DMS 273 treated with DMSO at 0.1 percent for 48 hours (cell line): ENCODE measurements at places on chromosomes 4 and X.

- DNase-seq: no peak
Observed at GRCh38 chr4:107650251-107650650, 69.8 kb downstream of the PAPSS1 start.

DNA sequence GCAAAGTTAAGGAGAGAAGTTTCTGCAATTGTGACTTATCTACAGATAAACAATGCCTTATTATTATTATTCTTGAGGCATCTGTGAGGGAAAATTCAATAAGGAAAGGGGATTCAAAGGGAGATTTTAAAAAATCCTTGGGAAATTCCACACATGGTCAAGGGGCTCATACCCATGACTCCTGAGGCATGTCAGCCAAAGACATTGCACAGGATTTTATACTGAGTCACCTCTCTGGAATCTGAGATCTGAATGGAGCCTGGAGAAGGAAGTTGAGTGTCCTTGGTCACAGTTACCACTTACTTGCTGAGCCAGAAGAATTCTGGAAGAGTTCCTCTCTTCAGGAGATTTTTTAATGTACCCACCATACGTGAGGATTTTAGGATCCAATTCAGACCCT, 14.4 kb upstream of the CXCL8 start:
- no peak for DNase-seq

DNA sequence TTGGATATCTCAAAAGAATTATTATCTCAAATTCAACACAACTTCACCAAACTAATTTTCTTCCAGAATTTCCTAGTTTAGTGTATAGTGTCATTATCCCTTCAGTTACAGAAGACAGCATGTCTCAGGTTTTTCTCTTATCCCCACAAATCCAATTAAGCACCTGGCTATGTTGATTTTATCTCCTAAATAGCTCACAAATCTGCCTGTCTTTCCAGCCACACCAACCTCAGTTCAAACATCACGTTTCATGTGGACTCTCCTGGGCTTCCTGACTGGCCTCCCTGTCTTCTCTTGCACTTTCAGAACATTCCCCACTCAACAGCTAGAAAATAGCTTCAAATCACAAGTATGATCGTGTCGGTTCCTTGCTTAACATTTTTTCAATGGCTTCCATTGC, 14.8 kb downstream of the STK32B start:
- no peak for DNase-seq

DNA sequence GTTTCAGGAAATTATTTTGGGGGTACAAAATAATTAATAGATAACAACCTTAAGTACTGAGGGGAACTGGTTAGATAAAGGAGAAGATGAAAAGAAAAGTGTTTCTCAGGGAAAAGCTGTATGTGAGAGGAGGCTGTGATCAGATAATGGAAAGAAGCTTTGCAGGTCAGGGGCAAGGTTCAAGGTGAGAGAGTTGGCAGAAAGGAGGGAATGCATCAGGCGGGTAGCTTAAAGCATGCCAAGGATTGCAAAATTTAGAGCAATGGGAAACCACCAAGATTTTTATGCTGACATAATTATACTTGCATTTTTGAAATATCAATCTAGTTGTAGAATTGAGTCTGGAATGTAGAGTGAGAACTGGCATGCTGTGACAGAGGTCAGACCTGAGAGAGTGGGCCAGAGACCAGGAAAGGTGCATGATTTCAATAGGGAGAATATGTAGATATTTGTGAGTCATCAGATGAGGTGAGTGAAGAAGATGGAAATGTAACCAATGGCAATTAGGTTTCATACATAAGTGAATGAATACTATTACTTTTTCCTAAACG, 508.7 kb downstream of the TRIML1 start:
- DNase-seq: no peak

DNA sequence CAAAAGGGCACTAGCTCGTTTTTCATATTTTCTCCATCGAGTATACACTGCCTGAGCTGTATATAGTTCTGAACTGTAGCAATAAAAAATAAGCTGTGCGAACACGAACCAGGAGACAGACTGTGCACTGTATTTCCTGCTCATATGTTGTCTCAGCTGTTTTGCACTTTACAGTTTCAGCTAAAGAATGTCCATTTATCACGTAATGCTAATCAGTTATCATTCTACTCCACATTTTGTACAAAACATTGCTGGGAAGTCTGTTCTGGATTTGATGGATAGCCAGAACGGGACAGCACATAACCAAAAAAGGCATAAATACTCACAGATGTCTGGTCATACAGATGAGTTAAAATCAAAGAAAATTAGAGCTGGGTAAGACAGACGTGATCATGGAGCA, 315.5 kb upstream of the ADGRL3 start:
- no peak for DNase-seq

GRCh38 chrX:125203737-125204578, 115.7 kb upstream of the TEX13C start:
- DNase-seq: no peak

- DNase-seq: no peak
Observed at GRCh38 chr4:38989487-38989886, 42.7 kb downstream of the TMEM156 start.

DNA sequence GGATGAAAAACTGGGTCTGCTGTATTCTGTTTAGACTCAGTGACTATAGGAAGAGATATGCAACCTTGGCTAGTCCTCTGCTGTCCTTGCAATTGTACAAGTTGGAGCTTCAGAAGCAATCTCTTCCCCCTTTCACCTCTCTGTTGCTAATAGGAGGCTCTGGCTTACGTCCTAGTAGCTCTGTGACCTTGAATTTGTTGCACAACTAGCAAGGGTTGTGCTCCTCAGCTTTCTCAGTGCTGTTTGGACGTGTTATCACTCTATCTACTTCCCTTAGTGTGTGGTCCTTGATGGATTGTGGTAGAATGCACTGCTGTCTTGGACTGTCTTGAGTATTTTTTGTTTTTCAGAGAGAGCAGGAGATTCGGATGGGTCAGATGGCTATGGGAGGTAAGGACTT, 3.4 kb upstream of the ITGB1BP2 start:
- DNase-seq: no peak

DNA sequence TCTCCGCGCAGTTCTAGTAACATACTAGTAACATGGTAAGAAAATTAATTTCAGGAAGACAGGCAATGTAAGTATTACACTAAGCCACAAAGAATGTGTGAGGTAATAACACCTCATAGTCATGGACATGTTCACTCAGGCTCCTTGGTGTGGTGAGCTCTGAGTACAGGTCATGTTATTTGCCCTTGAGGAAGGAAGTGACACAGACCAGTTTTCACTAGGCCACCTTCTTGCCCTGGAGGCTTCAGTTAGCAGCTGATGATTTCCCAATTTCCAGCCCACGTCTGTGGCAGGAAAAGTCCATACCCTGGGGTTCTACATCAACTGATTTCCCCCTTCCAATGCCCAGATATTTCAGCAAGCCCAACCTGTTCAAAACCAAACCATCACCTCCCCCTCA, 6.7 kb downstream of the APOO start:
- DNase-seq: no peak

GRCh38 chr4:120155287-120155686, 88.6 kb upstream of the MAD2L1 start:
- DNase-seq: no peak

GRCh38 chr4:147772459-147772969, 40.6 kb downstream of the ARHGAP10 start:
- peak; percentile 12 for DNase-seq

GRCh38 chr4:173333658-173334084, 487 bp downstream of the HMGB2 start:
- DNase-seq: no peak

- DNase-seq: no peak
Observed at GRCh38 chr4:111040904-111041303, 418.0 kb upstream of the PITX2 start.

DNA sequence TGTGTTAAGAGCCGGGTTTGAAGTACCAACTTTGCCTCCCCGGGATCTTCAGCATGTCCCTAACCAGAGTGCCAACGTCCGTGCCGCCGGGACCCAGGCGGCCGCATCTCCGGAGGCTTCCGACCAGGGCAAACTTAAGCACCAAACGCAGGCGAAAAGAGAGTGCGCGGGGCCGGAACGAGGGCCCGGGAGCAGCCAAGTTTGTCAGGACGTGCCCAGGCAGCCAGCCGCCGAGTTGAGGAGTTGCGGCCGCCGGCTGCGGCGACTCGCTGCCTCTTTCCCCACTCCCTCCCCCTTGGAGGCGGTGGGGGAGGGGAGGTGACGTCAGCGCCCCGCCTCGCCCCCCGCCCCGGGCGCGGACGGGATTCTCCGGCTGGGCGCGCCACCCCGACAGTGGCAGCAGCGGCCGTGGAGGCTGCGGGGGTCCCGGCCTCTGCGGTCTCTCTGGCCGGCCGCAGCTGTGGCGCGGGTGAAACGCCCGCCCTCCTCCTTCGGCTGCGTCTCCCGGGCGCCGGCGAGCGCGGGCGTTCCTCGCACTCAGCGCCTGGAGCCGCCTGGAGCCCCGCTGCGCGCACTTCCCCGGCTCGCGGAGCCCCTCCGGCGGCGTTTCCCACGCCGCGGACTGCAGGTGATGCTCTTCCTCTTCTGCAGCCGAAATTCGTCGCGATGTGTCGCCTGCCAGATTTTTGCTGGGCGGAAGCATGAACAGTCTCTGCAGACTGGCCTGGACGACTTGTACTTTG, 2.9 kb upstream of the FAT1 start:
- no peak for DNase-seq

DNA sequence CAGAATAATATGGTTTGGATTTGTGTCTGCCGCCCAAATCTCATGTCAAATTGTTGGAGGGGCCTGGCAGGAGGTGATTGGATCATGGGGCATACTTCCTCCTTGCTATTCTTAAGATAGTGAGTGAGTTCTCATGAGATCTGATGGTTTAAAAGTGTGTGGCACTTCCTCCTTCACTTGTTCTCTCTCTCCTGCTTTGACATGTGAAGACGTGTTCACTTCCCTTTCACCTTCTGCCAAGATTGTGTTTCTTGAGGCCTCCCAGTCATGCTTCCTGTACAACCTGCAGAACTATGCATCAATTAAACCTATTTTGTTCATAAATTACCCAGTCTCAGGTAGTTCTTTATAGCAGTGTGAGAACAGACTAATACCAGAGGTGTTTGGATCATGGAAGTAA, 325.7 kb upstream of the GIMD1 start:
- DNase-seq: no peak

DNA sequence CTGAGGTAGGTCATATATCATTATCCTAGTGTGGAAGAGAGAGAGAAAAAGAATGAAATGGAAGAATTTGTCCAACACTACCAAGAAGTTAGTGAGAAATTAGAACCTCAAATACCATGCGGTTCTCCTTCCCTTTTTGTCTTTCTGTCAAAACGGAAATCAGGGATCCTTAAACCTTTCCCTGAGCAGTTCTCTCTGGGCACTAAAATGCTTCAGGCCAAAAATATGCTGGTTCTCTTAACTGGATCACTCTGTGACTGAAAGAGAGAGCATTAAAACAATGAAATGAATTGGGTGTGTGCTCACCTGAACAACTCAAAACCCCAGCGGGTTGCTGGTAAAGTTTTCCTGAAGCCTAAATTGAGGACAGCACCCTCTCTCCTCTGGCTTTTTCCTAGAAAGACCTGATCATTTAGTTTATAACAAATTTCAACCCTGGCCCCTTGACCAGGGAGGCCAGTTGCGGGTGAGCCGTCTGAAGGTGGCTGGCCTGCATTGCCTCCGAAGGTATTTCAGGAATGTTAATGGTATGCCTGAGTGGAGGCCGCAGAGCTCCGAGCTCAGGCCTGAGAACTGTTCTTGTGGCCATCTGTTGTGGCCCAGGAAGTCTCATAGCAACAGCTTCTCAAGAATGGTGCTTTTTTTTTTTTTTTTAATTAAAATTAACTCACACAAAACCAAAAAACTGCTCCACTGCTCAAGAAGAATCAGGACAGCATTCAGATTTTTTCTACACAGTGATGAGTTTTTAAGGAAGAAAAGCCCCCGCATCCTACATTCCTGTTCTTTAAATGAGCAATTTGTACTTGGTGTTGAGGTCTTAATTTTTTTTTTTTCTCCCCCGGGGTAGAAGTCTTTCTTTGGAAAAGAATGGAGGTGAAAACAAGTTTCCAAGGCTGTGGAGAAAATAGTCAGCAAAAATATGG, 155.1 kb downstream of the SHROOM3 start:
- no peak for DNase-seq

DNA sequence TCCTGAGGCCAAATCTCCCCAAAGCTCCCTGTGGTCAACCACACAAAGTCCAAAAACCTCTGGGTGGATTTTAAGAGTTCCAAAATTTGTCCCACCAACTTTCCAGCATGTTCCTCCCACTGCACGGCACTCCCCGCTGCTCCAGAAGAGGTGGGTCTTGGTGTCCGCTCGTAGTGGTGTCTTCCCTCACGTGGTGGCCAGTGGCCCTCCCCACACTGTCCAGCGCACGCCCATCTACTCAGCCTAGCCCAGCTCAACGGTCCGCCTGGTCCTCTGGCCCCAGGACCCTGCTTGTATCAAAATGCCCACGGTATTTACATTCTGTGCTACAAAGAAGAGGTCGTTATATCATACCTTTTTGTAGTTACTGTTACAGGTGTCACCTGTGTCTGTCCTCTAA, 83.5 kb downstream of the NSUN7 start:
- DNase-seq: no peak

DNA sequence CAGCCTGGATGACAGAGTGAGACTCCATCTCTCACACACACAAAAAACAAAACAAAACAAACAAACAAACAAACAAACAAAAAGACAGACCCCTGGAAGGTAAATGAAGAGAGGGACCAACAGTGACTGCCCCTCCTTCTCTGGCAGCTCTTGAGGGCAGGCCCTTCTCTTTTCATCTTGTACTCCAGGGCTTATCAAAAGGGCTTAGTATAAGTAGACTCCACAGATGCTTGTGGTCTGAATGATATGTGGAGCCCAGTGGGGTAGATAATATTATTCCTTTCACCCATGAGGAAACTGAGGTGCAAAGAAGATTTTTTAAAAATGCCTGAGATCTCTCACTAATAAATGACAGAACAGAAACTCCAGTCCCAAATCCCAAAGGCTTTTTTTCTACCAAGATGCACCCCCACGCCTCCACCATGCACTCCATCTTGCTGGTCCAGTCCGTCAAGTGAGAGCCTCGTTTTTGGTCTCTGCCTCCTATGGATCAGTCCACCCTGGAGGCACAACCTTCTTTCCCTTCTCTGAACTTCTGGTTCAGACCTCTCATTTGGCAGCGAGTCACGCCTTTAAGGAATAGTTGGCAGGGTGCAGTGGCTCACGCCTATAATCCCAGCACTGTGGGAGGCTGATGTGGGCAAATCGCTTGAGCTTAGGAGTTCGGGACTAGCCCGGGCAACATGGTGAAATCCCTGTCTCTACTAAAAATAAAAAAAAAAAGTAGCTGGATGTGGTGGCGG, 17.0 kb upstream of the CHRNA9 start:
- DNase-seq: no peak

- peak; percentile 5 for DNase-seq
Observed at GRCh38 chr4:177163532-177163931, 146.1 kb upstream of the NEIL3 start.

- no peak for DNase-seq
Observed at GRCh38 chr4:67546004-67546356, 677 bp upstream of the CENPC start.

DNA sequence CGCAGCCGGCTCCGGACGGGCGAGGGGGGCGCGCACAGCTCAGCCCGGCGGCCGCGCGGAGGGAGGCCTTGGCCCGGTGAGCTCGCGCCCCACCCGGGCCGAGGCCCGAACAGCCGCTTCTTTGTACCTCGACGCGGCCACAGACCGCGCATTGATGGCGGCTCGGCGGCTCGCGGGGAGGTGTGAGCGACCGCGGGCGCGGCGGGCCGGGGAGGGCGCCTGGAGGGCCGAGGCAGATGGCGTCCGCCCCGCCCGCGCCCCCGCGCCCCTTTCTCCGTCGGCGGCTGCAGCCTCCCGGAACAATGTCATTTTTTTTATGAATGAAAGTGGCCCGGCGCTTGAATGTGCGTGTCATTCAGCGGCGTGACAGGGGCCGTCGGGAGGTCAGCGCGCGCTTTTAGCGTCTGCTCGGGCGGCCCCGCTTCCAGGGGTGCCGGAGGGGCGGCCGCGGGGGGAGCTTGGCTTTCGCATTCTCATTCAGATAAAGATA, 1.8 kb downstream of the FGFR3 start:
- no peak for DNase-seq
